Endodermal cell (in vitro differentiated cells): ENCODE measurements at places on chromosomes 7 and 10. TPM values are rescaled to one million over a fixed set of nuclear protein-coding genes. Genes with fewer than 3 reads are reported as not detected.

GRCh38 chr10:46555713-46556514, 544 bp downstream of the GPRIN2 start:
- H3K27me3 ChIP-seq: peaks cover 50% of the 10 kb centered on the region
- H3K27ac ChIP-seq: no peak overlapping the region
- H3K4me1 ChIP-seq: peaks cover 11% of the 10 kb centered on the region

DNA sequence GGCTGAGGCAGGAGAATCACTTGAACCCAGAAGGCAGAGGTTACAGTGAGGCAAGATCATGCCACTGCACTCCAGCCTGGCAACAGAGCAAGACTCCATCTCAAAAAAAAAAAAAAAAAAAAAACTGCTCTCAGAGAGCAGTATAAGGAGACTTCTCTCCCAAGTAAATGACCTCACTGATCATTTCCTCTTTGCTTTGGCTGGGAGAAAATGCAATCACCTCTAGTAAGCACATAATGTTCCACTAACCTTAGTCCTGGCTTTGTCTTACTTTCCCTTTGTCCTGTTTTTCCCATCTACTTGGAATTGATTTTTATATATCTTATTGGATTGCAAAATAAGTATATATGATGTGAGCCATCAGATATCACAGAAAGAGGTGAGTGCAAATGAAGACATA, 2.5 kb downstream of the SLC25A13 start:
- peak overlapping the region; percentile 86 for H3K4me3 ChIP-seq
- H3K27me3 ChIP-seq: no peaks in the 10 kb centered on the region
- peaks cover 13% of the 10 kb centered on the region for H3K36me3 ChIP-seq
- peaks cover 13% of the 10 kb centered on the region for H3K4me1 ChIP-seq
- no peak overlapping the region for H3K27ac ChIP-seq

DNA sequence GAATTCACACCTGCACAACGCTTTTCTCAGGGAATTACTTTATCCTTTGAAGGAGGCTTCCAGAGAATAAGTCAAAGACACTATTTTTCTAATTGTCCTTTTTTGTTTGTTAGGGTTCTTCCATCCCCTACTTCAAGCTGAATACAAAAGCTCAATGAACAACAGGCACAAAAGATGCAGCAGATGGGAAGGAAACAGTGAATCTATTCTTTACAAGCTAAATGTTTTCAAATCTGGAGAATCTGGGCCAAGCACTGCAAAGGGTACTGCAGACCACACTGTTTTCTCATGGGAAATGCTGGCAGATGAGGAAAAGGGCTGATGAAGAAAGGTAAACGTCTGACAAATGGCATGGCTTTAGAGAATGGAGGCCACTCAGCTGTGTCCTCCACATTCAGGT, 18.5 kb downstream of the LIPA start:
- H3K36me3 ChIP-seq: no peaks in the 10 kb centered on the region
- H3K4me1 ChIP-seq: peaks cover 4% of the 10 kb centered on the region
- no peak overlapping the region for H3K4me3 ChIP-seq
- no peak for DNase-seq

DNA sequence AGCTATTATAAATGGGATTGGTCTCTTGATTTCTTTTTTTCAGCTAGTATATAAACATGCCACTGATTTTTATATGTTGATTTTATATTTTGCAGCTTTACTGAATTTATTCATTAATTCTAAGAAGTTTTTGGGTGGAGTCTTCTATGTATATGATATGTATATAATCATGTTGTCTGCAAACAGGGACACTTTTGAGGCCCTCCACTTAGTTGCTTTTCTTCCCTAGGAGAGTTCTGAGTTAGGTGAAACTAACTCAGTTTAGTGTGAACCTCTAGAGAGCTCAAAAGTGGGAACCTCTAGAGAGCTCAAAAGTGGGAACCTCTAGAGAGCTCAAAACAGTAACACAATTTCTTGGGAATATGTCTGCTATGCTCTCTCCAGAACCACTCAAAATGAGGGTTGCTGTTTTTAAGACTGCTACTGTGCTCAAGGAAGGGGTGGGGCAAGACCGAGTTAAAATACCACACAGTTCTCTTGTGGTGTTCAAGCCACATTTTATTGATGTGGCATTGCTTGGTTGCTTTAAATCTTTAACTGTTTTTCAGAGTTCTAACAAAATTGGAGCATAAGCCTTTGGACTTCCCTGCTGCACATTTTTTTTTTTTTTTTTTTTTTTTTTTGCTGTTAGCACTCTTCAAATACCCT, 13.2 kb downstream of the CCDC7 start:
- H3K27me3 ChIP-seq: no peaks in the 10 kb centered on the region
- DNase-seq: no peak
- no peaks in the 10 kb centered on the region for H3K4me1 ChIP-seq
- no peaks in the 10 kb centered on the region for H3K36me3 ChIP-seq
- no peak overlapping the region for H3K27ac ChIP-seq

- H3K4me3 ChIP-seq: no peak overlapping the region
- H3K27me3 ChIP-seq: peaks cover 12% of the 10 kb centered on the region
- H3K27ac ChIP-seq: no peak overlapping the region
- DNase-seq: no peak
- no peaks in the 10 kb centered on the region for H3K4me1 ChIP-seq
- H3K36me3 ChIP-seq: no peaks in the 10 kb centered on the region
Observed at GRCh38 chr7:113179313-113179712, 61.0 kb upstream of the SMIM30 start.

GRCh38 chr10:30738416-30738815, 108.9 kb upstream of the LYZL2 start:
- no peak overlapping the region for H3K4me3 ChIP-seq
- no peak overlapping the region for H3K27ac ChIP-seq
- H3K27me3 ChIP-seq: no peaks in the 10 kb centered on the region
- H3K36me3 ChIP-seq: no peaks in the 10 kb centered on the region
- H3K4me1 ChIP-seq: no peaks in the 10 kb centered on the region

DNA sequence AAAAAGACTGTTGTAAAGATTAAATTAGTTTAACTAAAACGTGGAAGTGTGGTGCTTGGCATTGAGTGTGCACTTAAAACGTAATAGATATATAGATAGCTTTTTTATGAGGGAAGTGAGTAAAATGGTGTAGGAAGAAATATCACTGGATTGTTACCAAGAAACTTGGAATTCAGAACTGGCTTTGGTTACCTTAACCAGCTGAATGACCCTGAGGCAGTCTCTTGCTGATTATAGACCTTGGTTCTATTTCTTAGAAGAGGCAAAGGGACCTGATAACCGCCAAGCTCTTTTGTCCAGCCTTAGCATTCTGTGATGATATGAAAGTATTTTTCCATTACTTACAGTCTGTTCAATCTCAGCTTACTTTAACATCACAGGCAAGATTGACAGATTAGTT, 3.8 kb downstream of the REEP3 start:
- H3K36me3 ChIP-seq: peaks cover 17% of the 10 kb centered on the region
- H3K27ac ChIP-seq: no peak overlapping the region
- H3K4me3 ChIP-seq: no peak overlapping the region

DNA sequence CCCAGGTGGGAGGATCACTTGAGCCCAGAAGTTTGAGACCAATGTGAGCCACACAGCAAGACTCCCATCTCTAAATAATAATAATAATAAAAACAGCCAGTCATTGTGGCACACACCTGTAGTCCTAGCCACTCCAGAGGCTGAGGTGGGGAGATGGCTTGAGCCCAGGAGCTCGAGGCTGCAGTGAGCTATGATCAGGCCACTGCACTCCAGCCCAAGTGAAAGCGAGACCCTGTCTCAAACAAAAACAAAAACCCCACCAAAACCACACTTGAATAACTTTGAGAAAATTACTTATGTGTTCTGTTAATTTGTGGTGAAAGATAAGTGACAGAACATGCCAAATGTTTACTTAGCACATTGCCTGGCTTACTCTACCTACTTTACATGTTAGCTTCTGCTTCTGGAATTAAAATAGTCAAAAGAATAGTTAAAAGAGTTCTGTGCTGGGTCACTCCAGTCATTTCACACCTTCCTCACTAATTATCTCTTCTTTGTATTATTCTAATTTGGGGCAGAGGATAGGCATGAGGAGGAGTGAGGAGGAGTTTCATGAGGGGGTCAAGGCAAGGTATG, 9.8 kb downstream of the TMEM60 start:
- no peaks in the 10 kb centered on the region for H3K27me3 ChIP-seq
- peaks cover 28% of the 10 kb centered on the region for H3K36me3 ChIP-seq
- no peaks in the 10 kb centered on the region for H3K4me1 ChIP-seq
- no peak for DNase-seq
- no peak overlapping the region for H3K4me3 ChIP-seq

Gene PCLO
- total RNA-seq: 4.2 to 11.0 TPM (median 5.0 TPM) in 3 replicates

Gene ASNS
- 34.4 and 39.4 TPM in 2 replicates for total RNA-seq

Gene SPDYE6
- not detected in 2 replicates for total RNA-seq

Gene GATAD1
- total RNA-seq: 41.4 and 47.8 TPM in 2 replicates

Gene RBM17
- total RNA-seq: 94.2 to 142 TPM (median 139 TPM) in 3 replicates
